Stimulated activated CD8-positive, alpha-beta memory T cell treated with anti-CD3 and anti-CD28 coated beads, Interleukin-15, amount 100 ng/mL, for 4 hours (primary cell): ENCODE measurements at places on chromosomes 3 and 15.

DNA sequence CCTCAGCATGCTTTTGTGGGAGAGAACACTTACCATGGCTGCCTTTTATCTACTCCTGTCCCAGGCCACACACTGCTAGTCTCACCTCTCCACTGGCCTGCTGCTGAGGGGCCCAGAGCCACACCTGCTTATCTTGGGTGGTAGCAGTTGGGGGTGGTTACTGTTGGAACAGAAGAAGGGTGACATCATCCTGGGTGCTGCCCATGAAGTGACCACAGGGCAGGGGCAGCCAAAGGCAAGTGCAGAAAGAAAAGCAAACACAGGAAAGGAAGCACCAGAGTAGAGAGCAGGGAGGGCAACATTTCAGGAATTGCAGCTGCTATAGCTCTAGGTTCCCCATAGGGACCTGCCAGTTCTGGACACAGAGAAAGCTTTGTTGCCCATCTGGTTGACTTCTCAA is 345.2 kb downstream of the VPS13C start:
- DNase-seq, result no peak

- no peak for DNase-seq
Observed at GRCh38 chr15:88394553-88395145, 72.5 kb downstream of the MRPL46 start.

DNA sequence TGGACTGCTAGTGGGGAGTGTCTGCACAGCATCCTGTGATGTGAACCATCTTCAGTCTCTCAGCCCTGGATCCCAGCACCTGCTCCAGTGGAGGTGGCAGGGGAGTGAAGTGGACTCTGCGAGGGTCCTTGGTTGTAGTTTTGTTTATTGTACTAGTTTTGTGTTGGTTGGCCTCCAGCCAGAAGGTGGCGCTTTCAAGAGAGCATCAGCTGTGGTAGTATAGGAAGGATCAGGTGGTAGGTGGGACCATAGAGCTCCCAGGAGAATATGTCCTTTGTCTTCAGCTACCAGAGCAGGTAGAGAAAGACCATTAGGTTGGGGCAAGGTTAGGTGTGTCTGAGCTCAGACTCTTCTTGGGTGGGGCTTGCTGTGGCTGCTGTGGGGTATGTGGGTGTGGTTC is 20.9 kb downstream of the NEK11 start:
- no peak for DNase-seq

GRCh38 chr3:99955773-99956562 is 138.3 kb downstream of the CMSS1 start:
- no peak for DNase-seq

DNA sequence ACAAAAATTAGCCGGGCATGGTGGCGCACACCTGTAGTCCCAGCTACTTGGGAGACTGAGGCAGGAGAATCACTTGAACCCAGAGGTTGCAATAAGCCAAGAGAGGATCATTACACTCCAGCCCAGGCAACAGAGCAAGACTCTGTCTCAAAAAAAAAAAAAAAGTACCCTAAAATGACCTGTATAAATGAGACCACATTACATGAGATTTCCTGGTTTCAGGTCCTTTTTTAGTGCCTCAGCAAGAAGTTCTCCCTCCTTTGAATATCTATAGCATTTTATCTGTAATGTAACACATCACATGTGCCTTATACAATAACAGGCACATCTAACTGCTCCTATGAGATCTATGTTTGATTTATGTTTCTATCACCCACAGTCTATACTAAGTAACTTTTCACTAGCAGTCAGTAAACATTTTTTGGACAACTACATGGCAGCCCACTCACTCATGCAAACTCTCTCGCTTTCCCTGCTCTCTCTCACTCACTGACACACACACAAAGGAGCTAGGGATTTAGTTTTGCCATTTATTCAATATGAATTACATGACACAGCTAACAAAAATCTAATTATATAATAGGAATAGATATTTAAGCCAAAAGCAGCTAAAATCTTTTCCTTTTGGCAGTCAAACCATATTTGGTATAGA is 34.1 kb downstream of the ADAM10 start:
- no peak for DNase-seq

GRCh38 chr15:99249270-99249841 is at the start of gene TTC23:
TSS of gene TTC23 (minus strand) at chr15:99249581. CDS start at chr15:99228712, 20,869 bp downstream.
- no peak for DNase-seq

GRCh38 chr3:124927574-124928045 is 6.9 kb downstream of the MUC13 start:
- DNase-seq, result no peak

DNA sequence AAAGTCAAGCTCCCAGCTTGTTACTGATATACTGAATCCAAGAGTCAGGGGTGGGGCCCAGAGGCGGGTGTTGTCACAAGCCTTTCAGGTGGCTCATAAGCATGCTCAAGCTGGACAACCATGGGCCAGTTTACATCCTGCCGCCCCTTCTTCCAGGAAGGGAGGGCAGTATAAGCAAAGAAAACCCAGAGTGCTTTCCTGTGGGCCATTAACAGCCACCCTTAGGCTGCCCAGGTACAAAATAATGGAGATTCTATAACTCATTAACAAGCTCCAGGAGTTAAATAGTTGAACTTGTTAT is 183.2 kb downstream of the NTRK3 start:
- no peak for DNase-seq

DNA sequence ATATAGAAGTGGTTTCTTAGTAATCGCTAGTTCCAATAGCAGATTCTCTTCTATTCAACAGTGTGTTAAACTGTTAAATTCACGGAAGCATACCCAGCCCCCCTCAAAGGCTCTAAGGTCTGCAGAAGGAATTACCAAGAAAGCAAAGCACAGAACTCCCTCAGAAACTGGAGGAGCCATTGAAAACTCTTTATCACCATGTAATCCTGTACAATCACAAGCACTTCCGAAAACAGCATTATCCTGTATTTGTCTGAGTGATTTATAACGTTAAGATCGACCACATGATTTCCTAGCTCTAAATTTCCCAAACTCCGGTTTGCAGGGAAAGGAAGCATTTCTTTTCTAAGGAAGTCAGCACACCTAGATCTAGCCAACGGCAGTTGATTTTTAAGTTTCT is 20.0 kb downstream of the MYO1E start:
- no peak for DNase-seq

- no peak for DNase-seq
Observed at GRCh38 chr3:125622381-125622791, 27.1 kb upstream of the OSBPL11 start.

- DNase-seq, result no peak
Observed at GRCh38 chr3:69671082-69671952, 67.9 kb upstream of the MITF start.

DNA sequence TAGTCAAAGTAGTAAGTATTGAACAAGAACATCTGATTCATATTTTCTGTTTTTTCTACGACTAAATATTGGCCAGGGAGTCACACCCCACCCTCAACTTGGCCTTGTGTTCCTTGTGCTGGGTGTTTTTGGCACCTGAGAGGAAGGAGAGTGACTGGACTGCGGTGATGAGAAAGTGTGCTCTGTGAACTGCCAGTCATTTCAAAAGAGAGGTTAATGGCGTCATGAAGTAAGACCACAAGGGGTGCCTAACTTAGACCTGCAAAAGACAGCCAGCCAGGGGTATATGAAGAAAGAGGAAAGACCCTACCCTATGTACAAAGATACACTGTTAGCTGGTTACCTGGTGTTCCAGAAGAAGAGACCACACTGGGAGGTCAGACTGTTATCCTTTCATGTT is 58.4 kb upstream of the COL8A1 start:
- no peak for DNase-seq

DNA sequence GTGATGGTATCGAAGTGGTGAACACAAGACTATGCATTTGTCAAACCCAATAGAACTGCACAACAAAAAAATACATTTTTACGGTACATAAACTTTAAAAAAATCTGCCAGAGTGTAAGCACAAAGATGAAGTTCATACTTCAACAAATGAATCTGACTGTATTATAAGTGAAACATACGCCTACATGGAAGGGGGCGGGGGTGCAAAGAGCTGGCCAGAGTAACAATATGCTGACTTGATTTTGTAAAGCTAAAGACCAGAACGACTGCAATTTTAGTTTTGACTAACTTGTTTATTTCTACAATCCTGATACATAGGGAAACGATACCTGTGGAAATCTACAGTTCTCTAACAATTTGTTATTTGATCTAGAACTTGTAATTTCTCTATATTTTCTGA is 426.0 kb downstream of the GABRG3 start:
- DNase-seq, result no peak

- DNase-seq, result no peak
Observed at GRCh38 chr3:23244324-23245041, 41.4 kb downstream of the UBE2E2 start.

- no peak for DNase-seq
Observed at GRCh38 chr15:59797756-59798604, 108.9 kb upstream of the BNIP2 start.

GRCh38 chr3:195269375-195270078 is 1.4 kb downstream of the XXYLT1 start:
- no peak for DNase-seq

DNA sequence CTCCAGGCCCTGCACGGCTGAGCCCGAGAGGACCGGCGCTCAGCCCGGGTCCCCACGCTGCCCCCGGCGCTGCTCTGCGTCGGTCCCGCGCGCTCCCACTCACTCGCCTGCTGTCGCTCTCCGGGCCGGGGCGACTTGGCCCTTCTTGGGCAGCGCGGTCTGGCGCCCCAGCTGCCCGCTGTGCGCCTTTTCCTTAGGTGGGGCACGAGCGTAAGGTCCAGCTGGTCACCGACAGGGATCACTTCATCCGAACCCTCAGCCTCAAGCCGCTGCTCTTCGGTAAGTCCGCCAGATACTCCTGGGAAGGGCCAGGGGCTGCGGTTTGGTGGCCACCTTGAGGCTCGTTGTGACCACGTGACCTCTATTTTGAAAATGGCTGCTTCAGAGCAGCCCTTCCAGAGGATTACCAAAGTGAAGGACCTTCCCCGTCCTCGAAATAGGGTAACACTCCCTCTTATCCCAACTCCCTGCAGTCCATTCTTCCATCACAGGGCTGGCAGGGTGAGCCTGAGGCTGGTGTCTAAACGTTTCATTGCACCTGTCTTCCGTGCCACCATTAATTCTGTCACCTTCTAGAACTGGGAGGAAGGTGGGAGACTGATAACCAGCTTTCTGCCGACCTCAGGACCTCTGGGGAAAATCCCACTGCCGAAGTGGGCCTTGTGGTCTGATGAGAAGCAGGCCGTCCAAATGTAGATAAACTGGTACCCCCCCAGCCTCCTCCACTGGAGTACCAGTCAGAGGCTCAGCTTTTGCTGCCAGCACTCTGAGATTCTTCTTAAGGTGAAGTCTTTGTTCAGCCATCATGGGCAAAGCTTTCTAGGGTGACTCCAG is 812 bp downstream of the P4HTM start:
- no peak for DNase-seq

DNA sequence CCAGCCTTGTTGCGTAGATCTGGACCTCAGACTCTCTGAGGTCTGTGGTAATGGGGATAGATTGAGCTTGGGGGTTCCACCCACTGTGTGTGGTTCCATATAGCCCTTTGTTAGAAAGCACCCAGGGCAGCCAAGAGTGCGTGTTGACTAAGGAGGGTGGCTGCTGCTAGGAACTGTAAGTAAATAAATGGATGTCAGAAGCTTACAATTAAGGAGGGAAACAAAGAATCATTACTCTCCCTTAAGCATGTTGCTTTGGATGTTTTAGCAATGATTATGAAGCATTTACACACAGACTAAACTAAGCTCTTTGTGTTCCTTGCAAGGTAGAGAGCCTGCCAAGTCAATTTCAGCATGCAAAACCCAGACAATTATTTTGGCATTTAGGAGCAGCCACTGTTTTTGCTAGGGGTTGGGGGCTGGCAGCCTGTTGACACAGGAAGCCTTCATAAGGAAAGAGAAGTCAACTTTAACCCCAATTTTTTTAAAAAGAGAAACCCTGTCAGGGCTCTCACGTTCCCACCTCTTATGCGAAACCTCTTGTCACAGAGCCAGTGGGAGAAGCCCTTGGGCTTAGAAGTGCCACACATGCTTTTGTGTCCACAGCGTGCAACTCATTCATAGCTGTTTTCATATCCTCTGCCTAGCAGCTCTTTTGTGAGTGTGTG is 127.8 kb downstream of the CMSS1 start:
- no peak for DNase-seq

GRCh38 chr15:64343222-64343621 is 12.8 kb downstream of the CSNK1G1 start:
- no peak for DNase-seq

DNA sequence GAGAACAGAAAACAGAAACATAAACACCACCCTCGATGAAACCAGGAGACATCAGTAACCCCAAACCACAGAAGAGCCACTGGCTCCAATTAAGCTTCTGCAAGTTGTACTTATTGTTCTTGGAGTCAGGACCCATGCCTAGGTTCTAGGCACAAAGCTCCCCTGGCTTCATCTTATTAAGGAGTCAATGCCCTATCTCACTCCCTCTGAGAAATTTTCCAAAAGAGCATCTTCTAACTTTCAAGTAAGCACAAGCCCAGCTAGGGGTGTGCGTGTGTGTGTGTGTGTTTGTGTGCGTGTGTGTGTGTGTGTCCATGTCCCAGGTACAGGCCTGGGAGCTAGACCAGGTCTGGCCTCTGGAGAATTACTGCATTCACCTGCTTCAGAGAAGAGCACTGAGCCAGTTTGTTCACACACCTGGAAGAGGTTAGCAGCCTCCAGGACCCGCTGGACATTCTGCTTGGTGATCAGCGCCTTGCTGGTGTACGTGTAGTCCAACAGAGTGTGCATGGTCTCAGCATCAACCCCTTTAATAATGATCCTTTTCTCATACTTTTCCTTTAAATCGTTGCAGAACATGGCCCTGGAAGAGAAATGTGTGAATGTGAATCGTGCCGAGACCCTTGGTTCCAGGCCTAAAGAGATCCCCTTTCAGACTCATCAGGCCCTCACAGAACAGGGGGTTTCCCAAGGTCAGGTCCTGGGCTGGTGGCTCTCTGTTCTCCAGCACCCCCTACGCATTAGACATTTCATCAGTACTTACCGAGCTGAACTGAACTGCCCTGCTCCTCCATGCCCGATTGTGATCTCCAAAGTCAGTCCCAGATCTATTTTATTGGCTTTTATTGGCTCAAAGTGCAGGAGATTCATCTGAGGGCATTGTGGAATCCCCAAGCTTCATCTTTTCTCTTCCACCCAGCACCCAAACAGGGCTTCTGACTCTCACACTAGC is 27.8 kb downstream of the KLHL6 start:
- no peak for DNase-seq

GRCh38 chr3:37599779-37600178 is 261.9 kb upstream of the CTDSPL start:
- DNase-seq, result no peak

DNA sequence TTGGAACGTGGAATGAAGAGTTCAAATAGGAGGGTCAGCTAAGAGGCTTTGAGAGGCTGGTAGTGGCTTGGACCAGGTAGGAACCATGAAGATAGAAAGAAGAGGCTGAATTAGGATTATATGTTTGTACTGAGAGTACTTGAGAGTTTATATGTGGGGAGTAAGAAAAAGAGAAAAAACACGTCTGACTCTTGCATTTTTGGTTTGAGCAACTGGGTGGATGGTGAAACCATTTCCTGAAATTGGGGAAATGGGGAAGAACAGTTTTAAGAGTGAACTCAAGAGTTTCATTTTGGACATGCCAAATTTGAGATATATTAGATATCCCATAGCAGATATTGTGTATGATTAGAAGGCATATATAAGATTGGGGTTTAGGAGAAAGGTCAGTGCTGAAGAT is 92.9 kb upstream of the TNIK start:
- DNase-seq, result no peak

GRCh38 chr3:17745301-17745700 is 2.9 kb upstream of the TBC1D5 start:
- no peak for DNase-seq

GRCh38 chr3:72628065-72628464 is 220.2 kb downstream of the SHQ1 start:
- DNase-seq, result no peak
